ENCODE measurements at places on chromosomes 16 and 17. TPM values are rescaled to one million over a fixed set of nuclear protein-coding genes. Genes with fewer than 3 reads are reported as not detected.
A peak's percentile ranks its signal among the peaks of the same experiment; 100 is the strongest.

- no peak for DNase-seq
Observed at GRCh38 chr17:51852603-51853002, 305.9 kb downstream of the CA10 start.

- DNase-seq, result no peak
Observed at GRCh38 chr16:80557037-80557436, 16.2 kb downstream of the DYNLRB2 start.

DNA sequence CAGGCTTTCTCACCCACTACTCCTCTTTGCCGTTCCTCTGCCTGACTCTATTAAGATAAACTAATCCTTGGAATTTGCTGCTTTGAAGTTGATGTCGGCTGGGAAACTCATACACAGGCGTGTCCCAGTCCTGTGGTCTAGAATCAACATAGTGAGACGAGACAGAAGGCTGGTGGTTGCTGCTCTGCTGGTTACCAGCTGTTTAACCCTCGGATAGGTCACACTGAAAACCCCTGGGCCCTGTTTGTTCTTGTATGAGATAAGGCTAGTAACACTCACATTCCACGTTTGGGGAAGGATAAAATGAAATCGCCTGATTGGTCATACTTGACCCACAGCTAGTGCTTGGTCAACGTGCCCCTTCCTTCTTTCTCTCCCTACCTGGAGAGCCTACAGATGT, 517.0 kb downstream of the CDH13 start:
- DNase-seq, result no peak

GRCh38 chr17:16363749-16364536, 10.7 kb upstream of the CENPV start:
- DNase-seq, result peak; percentile 74

- DNase-seq, result no peak
Observed at GRCh38 chr16:4615384-4616046, 827 bp upstream of the UBALD1 start.

GRCh38 chr17:35729405-35729833, 2.0 kb upstream of the RASL10B start:
- no peak for DNase-seq

DNA sequence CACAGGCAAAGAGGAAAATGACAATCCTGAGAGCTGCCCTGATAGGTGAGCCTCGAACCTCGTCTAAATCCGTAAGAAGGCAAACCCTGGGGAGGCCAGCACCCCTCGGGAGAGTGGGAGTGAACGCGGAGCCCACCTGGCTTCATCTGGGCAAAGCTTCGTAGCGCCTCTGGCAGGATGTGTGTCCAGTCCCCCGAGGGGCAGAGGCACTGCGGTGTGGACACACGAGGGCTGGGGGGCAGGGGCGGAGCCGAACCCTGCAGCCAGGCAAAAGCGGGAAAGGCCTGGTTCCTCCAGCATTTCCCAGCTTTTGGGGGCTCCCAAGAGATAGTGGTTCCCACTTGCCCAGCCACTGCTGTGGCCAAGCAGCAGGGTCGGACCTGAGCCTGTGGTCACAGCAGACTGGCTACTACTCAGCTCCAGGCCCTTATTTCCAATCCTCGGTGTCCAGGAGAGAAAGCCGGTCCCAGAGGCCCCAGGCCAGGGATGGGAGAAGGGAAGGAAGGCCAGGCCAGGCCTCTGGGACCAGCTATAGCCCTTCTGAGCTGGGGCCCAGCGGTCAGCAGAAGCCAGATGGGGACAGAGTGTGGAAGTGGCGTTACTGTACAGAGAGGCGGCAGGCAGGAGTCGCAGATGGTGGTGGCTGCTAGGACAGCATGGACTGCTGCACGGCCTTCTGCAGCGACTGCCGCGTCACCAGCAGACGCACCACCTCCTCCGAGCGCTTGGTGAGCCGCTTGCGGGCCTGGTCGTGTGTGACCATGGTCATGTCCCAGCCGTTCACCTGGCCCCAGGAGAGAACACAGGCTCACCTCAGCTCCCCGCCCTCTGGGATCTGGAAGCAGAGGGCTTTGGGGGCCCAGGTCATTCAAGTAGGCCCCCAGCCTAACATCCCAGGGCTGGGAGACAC, 5.0 kb downstream of the TAX1BP3 start:
- DNase-seq, result no peak

DNA sequence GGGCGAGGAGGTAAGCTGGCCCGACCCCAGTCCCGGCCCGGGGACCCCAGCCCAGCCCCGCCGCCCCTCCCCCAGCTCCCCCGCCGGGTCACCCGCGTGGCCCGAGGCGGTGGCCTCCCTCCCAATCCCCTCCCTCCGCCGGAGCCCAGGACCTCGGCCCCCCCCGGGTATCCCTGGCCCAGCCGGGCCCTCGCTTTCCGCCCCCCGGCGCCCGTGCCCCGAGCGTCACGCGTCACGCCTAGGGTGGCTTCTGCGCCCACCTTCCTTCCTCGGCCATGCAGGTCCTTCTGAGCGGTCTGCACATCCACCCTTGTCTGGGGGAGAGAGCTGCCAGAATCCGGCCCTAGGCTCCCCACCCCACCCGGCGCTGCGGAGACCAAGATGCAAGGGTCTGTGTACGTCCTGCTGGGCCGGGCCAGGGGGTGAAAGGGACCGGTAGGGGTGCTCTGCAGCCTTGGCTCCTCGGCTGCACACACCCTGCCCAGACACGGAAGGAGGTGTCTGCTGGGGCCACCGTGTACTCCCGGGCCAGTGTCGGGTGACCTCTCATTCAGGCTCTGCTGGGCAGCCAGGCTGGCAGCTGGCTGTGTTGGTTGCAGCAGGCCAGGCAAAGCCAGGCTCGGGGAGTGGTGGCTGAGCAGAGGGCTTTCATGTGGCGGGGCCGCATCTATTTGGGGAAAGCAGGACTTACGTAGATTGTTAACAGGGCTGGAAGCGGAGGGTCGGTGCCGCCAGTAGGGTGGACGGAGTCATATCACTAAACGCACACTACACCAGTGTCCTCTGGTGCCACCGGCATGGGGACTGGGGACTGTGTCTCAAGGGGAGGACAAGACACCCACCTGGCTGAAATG, 754 bp downstream of the RAB11FIP4 start:
- no peak for DNase-seq

DNA sequence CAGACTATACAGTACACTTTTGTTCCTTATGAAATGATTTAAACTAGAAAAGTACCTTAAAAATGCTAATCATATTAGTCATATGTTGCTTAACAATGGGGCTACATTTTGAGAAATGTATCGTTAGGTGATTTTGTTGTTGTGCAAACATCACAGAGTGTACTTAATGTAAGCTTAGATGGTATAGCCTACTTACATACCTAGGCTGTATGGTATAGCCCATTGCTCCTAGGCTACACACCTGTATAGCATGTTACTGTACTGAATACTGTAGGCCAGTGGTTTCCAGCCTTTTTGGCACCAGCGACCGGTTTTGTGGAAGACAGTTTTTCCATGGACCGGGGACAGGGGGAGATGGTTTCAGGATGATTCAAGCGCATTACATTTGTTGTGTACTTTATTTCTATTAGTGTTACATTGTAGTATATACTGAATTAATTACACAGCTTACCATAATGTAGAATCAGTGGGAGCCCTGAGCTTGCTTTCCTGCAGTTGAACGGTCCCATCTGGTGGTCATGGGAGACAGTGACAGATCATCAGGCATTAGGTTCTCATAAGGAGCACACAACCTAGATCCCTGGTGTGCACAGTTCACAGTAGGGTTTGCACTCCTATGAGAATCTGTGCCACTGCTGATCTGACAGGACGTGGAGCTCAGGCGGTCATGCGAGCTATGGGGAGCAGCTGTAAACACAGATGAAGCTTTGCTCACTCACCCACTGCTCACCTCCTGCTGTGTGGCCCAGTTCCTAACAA, 35.0 kb upstream of the MRC2 start:
- no peak for DNase-seq

- peak; percentile 22 for DNase-seq
Observed at GRCh38 chr17:40862985-40863733, 3.9 kb downstream of the KRT12 start.

- peak; percentile 12 for DNase-seq
Observed at GRCh38 chr16:15950161-15950854, 892 bp downstream of the ABCC1 start.

- peak; percentile 61 for DNase-seq
Observed at GRCh38 chr17:73192206-73192893, 505 bp upstream of the COG1 start.

The CMTM2 gene
- total RNA-seq, result 0.54 TPM

The WFIKKN1 gene
- 8.5 TPM for total RNA-seq

The CHRNE gene
- total RNA-seq, result 0.21 TPM

The HEATR9 gene
- not detected for total RNA-seq

The FGF11 gene
- total RNA-seq, result 6.0 TPM

The GNGT2 gene
- not detected for total RNA-seq

The ASGR1 gene
- 11.2 TPM for total RNA-seq

The PYDC1 gene
- total RNA-seq, result not detected

The ARL6IP1 gene
- total RNA-seq, result 211 TPM

The KCNH4 gene
- total RNA-seq, result 0.14 TPM
